ENCODE measurements at places on chromosomes 11 and 22.

DNA sequence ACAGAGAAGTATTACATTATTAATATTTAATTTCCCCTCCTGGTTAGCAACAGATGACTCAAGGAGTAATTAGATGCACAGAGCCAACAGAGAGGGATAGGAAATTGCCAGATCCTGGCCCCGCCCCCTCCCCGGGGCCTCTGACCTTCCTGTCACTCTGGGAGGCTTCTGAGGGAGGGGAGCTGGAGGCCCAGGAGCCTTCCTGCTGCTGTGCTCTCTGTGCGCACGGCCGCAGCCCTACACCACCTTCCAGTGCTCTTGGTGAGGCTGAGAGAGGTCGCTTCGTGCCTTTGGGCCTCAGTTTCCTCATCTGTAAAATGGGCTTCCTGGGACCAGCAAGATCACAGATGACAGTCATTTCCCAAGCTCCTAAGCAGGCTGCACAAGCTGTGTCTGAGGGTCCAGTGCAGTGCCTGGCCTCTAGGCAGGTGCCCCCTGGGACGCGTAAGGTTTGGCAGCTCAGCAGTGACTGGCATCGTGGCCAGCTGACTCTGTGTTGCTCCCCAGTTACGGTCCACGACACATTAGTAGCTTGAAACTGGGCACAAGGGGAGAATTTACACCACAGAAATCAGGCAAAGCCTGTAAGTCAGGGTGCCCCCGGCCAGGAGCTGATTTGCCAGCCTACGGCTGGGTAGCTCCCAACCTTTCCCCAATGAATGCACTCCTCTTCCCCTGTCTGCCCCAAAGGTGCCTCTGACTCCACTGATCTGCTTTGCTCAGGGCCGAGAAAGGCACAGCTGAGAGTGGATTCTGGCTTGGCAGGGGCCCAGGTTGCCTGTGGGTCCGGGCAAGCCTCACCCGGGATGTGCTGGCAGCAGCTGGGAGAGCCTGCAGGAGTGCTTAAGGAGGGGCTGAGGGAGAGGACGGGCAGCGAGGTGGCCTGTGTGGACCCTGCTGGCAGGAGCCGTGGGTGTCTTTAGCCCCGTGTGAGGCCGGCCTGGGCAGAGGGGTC is 2.3 kb downstream of the ADORA2A start:
- DNase-seq: peak; percentile 50

DNA sequence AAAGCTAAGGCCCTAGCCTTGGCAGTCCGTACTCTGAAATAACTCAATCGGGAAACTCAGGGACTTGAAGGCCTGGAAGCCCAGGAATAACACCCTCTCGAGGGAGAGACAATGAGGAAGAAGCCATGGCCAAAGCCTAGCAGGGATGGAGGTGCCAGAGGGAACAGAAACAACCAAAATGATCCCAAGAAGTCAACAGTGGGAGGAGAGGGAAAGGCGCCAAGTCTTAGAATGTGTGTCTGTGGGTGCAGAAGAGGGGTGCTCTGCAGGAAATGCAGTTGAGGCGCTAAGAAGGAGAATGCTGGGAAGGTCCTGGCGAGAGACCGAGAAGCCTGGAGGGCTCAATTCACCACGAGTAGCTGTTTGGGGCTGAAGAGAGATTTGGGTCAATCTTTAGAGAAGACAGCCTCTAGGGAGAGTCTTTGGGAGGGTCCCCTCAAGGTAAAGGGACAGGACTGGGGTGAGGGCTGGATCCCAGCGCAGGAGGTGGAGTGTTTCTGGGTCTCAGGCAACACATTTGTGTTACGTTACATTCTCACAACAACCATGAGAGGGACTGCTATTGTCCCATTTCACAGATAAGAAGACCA is 760 bp upstream of the MAPK8IP1 start:
- DNase-seq: no peak

GRCh38 chr11:67484847-67485311 is 2.1 kb downstream of the AIP start:
- DNase-seq: no peak

GRCh38 chr22:42233879-42234278 is 36.6 kb downstream of the TCF20 start:
- DNase-seq: no peak

- DNase-seq: no peak
These were observed 1.2 kb downstream of the KCNQ1OT1 start for GRCh38 chr11:2698386-2699184.

DNA sequence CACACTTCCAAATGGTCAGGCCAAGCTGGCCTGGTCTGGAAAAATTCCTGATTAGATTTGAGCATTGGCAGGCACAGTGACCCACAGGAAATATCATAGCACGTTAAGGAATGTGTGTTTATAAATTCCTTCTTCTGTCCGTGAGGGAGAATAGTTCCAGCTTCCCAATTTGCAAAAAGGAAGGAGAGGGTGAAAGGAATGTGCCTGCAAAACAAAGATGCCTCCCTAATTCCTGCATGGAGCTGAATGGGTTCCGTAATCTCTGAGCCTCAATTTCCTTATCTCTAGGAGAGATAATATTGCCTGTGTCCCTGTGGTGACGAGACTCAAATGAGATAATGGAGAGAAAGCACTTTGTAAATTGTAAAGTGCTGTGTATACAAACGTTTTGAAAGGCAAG is 105.1 kb downstream of the FEZ1 start:
- no peak for DNase-seq

- no peak for DNase-seq
These were observed 36.0 kb downstream of the C11orf65 start for GRCh38 chr11:108431370-108431769.

DNA sequence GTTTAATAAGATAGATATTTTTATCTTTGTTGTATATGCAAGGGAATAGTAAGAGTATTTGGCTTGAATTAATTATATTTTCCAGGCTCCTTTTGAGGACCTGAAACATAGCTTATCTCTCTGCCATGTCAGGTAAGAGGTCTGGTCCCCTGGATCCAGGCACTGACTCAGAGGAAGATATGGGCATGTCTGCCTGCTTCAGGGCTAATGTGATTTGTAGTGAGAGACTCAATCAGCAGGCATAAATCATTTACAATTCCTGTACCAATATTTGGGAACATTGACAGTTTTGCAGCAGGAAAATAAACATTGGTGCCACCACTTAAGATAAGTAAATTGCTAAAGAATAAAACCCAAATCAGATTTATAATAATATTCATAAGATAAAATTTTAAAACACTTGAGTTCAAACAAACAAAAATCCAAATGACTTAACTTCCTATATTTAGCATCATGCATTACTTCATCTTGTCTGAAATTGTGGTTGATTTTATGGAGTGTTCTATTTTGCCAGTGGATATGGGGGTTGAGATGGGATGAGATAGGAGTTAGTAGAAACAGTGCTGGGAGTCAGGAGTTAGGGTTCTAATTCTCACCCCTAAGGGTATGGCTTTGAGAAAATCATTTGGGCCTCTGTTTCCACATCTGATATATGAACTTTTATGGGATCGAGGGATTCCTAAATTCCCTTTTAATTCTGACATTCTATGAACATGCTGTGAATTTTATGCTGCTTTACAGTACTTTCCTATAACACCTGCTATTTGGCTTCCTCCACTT is 5.1 kb upstream of the CALCA start:
- no peak for DNase-seq

GRCh38 chr11:57364851-57365660 is 15.9 kb downstream of the PRG3 start:
- no peak for DNase-seq

DNA sequence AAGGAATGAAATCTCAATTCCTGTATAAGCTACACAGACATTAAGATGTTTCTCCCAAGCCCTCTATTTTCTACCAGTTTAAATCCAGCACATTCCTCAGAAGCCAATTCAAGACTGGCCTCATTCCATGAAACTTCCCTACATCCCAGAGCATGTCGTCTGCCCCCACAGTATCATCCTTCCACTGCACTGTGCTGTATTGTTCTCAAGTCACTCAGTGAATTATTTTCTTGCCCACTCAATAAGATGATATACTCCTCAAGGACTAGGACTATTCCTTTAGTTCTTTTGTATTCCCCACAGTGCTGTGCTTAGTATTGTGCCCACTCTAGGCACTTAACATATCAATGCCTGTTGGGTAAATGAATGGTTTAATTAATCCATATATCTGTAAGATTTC is 203.1 kb upstream of the BLID start:
- no peak for DNase-seq

- DNase-seq: no peak
These were observed 46.9 kb downstream of the C22orf31 start for GRCh38 chr22:29014773-29015172.

DNA sequence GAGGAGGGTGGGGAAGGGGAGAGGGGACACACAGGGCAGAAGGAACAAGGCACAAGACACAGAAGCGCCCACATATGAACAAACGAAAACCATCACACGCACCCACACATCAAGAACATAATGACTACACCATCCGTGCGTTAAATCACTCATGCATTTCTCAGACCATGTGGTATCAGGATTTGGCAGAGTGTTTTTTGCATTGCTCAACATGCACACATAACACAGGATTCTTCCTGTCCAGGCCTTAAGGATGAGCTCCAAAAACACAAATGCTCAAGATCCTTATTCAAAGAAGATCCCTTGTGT is 309.5 kb downstream of the CADM1 start:
- no peak for DNase-seq

DNA sequence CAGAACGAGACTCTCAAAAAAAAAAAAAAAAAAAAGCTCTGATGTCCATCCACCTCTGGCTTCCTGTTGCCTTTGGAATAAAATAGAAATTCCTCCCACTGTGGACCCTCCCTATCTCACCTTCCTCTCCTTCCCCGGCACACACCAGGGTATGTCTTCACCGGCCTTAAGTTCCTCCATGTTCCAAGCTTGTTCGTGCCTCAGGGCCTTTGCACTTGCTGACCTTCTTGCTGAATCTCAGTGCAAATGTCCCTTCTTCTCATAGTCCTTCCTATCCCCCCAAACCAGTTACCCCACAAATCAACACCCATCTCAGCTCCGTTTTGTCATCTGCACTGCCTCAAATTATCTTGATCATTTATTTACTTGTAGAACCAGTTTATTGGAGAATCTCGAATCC is 20.6 kb downstream of the IFT27 start:
- DNase-seq: no peak

GRCh38 chr11:61476371-61476770 is 32.2 kb upstream of the LRRC10B start:
- no peak for DNase-seq

DNA sequence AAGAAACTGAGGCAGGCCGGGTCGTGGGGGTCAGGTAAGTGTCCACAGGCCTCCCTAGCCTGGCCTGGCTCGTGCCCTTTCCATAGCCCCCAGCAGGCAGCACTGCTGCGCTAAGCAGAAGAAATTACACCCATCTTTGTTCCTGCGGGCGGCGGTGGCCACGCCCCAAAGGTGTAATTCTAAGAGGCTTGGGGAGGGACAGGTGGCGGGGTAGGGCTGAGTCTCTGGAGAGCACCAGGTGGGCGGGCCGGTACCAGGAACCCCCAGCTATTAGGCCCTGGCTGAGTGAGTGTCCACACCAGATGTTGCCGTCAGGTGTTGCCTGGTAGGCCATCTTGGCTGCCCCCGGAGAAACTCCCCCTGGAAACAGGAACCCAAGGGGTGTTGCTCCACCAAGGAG is 12.3 kb upstream of the ARAP1 start:
- peak; percentile 96 for DNase-seq

- no peak for DNase-seq
These were observed 56.7 kb upstream of the CHST1 start for GRCh38 chr11:45722144-45722543.

- no peak for DNase-seq
These were observed 16.1 kb upstream of the EED start for GRCh38 chr11:86228269-86229038.

DNA sequence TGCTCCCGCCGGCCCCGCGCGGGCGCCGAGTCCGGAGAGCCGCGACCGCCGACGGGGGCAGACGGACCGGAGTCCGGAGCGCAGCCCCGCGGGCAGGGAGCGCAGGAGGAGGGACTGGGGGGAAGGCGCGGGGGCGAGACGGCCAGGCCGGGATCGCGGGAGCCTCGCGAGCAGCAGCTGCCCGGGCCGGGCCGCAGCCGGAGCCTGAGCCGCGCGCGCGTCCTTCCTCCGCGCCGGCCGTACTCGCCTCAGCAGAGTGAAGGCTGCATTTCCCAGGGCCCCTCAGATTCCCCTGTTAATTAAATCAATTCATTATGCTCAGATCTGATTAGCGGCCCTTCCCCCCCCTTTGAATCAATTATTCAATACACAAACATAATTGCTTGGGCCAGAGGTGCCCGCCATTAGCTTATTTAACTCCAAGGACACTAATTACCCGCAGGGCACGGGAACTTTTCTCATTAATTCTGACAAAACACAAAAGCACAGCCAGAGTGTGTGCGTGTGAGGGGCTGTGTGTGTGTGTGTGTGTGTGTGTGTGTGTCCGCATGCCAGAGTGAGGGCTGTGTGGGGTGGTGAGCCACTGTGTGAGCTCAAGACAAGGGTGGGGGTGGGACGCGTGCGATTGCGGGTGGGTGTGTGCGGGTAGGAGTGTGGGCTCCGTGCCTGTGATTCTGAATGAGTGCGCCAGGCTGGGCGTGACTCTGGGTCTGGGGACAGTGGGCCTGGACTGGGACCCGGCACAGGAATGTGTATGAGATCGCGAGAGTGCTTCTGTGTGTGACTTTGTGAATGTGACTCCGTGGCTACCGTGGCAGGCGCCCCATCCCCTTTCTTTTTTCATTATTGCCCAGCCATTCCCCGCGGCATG is 5.1 kb upstream of the LMO1 start:
- DNase-seq: no peak

GRCh38 chr22:20380486-20380885 is 13.5 kb upstream of the ZNF74 start:
- peak; percentile 37 for DNase-seq

GRCh38 chr11:102007567-102008437 is 39.4 kb upstream of the CFAP300 start:
- DNase-seq: no peak

- no peak for DNase-seq
These were observed 321.9 kb downstream of the MIAT start for GRCh38 chr22:26979294-26979693.

- no peak for DNase-seq
These were observed 13.7 kb upstream of the MYRF start for GRCh38 chr11:61738776-61739175.

GRCh38 chr11:121452609-121453150 is at the start of gene SORL1-AS1:
TSS of gene SORL1-AS1 (minus strand) at chr11:121452967.
- no peak for DNase-seq

GRCh38 chr22:22682807-22683667 is 38.6 kb downstream of the GGTLC2 start:
- no peak for DNase-seq

DNA sequence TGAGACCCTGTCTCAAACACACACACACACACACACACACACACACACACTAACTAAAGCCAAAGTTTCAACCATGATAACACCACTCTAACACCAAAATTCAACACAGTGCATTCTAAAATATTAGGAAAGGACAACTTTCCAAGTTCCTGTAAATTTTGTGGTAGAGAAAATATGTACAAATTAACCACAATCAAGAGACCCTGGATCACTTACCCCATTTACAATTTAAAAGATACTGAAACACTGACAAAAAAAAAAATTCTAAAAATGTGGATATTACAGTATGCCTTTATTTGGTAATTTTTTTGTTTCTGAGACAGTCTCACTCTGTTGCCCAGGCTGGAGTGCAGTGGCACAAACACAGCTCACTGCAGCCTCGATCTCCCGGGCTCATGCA is 9.7 kb downstream of the MRTFA start:
- no peak for DNase-seq

- no peak for DNase-seq
These were observed 300.3 kb downstream of the ST3GAL4 start for GRCh38 chr11:126655807-126656128.

GRCh38 chr11:74025467-74026166 is 16.7 kb upstream of the UCP3 start:
- no peak for DNase-seq

Data from NCI-H2171 (cell line).